ENCODE measurements at places on chromosomes 5 and 9.
A peak's percentile ranks its signal among the peaks of the same experiment; 100 is the strongest.

- DNase-seq, result no peak
These were observed 296.6 kb downstream of the MED10 start for GRCh38 chr5:6081727-6082210.

DNA sequence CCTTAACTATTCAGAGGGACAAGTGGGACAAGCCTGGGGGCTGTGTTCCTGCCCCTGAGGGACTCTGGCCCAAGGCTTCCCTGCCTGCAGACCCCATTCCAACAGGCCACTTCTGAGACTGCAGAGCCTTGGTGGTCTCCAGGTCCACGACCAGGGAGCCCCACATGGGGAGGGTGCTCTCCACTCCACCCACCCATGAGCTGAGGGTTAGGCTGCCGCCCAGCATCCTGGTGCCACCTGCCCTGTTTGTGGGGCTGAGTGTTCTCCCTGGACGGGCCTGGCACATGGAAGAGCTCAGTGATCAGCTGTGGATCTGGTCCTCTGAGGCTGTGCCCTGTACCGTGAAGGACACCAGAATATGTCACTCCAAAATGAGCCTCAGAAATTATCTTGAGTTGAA lies 2.5 kb upstream of the ABO start:
- DNase-seq, result no peak

DNA sequence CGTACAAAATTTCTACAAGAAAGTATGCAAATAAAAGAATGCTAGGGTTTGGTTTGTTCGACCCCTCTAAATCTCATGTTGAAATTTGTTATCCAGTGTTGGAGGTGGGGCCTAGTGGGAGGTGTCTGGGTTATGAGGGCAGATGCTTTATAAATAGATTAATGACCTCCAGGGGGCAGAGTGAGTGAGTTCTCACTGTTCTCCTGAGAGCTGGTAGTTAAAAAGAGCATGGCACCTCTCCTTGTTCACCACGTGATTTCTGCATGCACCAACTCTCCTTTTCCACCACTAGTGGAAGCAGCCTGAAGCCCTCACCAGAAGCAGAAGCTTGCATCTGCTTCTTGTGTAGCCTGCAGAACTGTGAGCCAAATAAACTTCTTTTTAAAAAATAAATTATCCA lies 50.4 kb upstream of the FAM170A start:
- peak; percentile 1 for DNase-seq

- DNase-seq, result no peak
These were observed 254.8 kb upstream of the PANK3 start for GRCh38 chr5:168833936-168834335.

GRCh38 chr5:1319436-1320256 lies 24.8 kb upstream of the TERT start:
- no peak for DNase-seq

GRCh38 chr5:151086905-151087360 lies 6.1 kb upstream of the TNIP1 start:
- DNase-seq, result no peak

- no peak for DNase-seq
These were observed 41.7 kb downstream of the PIK3R1 start for GRCh38 chr5:68257210-68257609.

- DNase-seq, result no peak
These were observed 20.8 kb downstream of the FGD3 start for GRCh38 chr9:92968081-92968480.

- DNase-seq, result no peak
These were observed 658 bp downstream of the PCDHGC4 start for GRCh38 chr5:141485321-141486055.

GRCh38 chr9:90914868-90915483 lies 113.4 kb downstream of the SYK start:
- peak; percentile 56 for DNase-seq

- DNase-seq, result no peak
These were observed 152.3 kb downstream of the NR3C1 start for GRCh38 chr5:143251190-143251589.

DNA sequence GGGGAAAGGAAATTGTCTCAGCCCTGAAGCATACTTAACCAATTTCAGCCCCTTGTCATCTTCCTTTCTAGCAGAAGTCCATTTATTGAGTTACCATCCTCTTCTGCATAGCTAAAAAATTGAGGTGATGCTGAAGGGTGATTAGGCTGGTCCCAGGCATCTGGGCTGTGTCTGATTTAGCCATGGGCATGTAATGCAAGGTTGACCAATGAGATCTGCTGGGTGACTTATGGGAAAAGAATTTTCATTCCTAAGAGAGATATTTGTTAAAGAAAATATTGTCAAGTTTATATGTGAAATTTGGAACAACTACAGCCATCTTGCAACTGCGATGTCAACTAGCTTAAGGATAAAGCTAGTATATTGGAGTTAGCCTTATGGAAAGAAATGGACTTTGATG lies 5.1 kb downstream of the ITGA2 start:
- no peak for DNase-seq

GRCh38 chr5:179746872-179747271 lies 14.2 kb downstream of the MAML1 start:
- DNase-seq, result no peak

DNA sequence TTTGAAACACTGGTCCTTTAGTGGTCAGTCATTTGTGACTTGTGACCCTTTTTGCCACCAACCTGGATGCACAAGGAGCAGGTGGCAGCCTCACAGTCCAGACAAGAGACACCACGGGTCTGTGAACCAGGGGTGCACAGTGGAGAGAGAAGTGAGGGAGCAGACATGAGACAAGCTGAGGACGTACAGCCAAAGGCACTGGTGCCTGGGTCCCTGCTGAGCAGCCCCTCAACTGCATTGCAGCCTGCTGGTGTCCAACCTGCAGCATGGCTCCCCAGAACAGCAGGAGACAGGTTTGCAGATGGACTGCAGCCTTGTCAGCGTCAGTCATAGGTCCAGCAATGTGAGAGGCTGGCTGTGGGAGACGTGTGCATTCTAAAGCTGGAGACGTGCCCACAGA lies 124.2 kb upstream of the FSTL4 start:
- no peak for DNase-seq

Data from PC-9 (cell line).